ENCODE measurements at places on chromosomes 1 and 21. TPM values are rescaled to one million over a fixed set of nuclear protein-coding genes. Genes with fewer than 3 reads are reported as not detected.

RAB42 gene
- not detected for total RNA-seq

DNA sequence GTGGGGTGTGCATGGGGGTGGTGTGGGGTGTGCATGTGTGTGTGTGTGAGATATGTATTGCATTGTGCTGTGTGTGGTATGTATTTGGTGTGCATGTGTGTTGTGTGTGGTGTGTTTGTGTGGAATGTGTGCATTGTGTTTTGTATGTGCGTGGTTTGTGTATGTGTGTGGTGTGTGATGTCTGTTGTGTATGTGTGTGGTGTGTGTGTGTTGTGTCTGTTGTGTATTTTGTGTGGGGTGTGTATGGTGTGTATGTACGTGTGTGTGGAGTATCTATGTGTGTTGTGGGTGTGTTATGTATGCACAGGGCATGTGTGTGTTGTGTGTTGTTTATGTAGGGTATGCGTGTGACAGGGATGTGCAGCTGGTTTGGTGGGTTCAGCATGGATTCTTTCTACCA lies 67.8 kb upstream of the COG2 start:
- H3K36me3 ChIP-seq = no peaks in the 10 kb centered on the region
- DNase-seq = no peak
- no peak overlapping the region for H3K4me3 ChIP-seq
- H3K4me1 ChIP-seq = no peaks in the 10 kb centered on the region

- H3K36me3 ChIP-seq = no peaks in the 10 kb centered on the region
- H3K27me3 ChIP-seq = no peaks in the 10 kb centered on the region
- DNase-seq = no peak
- H3K4me1 ChIP-seq = peaks cover 8% of the 10 kb centered on the region
- H3K4me3 ChIP-seq = no peak overlapping the region
- no peak overlapping the region for H3K27ac ChIP-seq
Observed at GRCh38 chr1:111489604-111490003, 13.8 kb downstream of the ADORA3 start.

DNA sequence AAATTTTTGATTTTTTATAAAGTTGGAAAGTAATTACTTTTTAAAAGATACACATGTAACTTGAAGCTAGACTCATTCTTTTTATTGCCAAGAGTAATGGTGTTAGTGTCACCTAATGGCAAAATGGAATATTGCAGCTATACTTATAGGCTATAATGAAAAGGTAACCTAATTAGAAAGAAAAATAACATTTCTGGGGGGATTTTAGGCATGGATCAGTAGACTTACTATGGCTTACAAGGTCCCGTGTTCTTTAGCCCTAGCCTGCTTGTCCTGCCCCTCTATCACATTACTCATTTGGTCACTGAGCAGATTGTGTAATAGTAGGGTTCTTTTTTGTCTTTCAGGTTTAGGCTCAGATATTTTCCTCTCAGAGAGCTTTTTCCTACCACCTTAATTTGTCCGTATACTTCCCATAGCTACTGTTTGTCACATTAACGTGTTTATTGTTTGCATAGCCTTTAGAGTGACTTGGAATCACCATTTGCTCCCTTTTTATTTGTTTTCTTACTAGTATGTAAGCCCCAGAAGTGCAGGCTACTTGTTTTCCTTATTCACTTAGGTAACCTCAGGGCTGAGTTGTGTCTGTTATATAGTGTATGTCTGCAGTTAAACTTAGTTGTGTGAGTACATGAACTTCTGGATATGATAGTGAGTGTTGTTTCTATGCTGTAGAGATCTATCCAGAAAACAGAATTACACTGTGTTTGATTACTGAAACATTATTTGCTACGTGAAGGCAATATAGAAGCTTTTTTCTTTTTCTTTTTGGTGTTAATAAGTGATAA lies 58.7 kb downstream of the RABGAP1L start:
- peaks cover 10% of the 10 kb centered on the region for H3K4me1 ChIP-seq
- H3K27me3 ChIP-seq = no peaks in the 10 kb centered on the region
- no peak overlapping the region for H3K4me3 ChIP-seq
- DNase-seq = no peak
- H3K27ac ChIP-seq = no peak overlapping the region
- peaks cover 7% of the 10 kb centered on the region for H3K36me3 ChIP-seq

- no peak overlapping the region for H3K4me3 ChIP-seq
- no peak overlapping the region for H3K27ac ChIP-seq
- H3K4me1 ChIP-seq = peaks cover 40% of the 10 kb centered on the region
- no peaks in the 10 kb centered on the region for H3K27me3 ChIP-seq
- peaks cover 4% of the 10 kb centered on the region for H3K36me3 ChIP-seq
- no peak for DNase-seq
Observed at GRCh38 chr1:231972111-231972445, 345.5 kb downstream of the DISC1 start.
